ENCODE measurements at places on chromosomes 2 and 18.
A peak's percentile ranks its signal among the peaks of the same experiment; 100 is the strongest.

GRCh38 chr2:68835621-68836020, 35.6 kb downstream of the BMP10 start:
- DNase-seq = no peak

- DNase-seq = peak; percentile 98
These were observed 21.0 kb upstream of the STAT4 start for GRCh38 chr2:191171708-191172355.

DNA sequence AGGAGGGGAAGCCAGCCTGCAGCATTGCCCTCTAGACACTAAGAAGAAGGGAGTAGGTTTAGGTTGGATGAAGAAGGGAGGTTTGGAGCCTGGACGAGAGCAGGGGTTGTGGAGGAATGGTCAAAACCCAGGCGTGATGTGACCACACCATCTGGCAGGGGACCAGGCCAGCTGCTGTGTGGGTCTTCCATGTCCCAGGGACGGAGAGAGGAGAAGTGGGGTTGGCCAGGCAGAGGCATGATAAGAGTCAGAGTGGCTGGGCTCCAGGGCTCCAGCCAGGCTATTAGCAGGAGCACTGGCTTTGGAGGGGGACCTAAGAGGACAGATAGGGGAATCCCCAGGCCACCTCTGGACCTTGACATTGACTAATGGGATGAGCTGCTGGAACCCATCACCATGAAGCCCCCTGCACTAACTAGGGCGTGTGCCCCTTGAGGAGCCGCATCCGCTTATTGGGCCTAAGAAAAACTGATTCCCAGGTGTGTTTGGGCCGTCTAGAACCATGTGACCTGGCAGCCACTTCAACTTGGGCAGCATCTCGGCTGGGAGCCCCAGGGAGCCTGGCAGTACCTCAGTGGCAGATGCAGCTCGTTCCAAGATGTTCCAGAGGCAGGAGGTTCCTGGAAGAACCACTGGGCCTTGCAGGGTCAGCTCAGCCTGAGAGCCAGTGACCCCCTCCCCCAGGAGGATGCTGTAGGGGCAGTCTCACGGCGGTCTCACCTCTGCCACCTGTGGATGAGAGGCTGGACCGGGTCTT, 235.1 kb downstream of the AGAP1 start:
- DNase-seq = no peak

- peak; percentile 29 for DNase-seq
These were observed 569 bp downstream of the TMX3 start for GRCh38 chr18:68714366-68714711.

- DNase-seq = no peak
These were observed 59.6 kb downstream of the FASTKD2 start for GRCh38 chr2:206824993-206825392.

DNA sequence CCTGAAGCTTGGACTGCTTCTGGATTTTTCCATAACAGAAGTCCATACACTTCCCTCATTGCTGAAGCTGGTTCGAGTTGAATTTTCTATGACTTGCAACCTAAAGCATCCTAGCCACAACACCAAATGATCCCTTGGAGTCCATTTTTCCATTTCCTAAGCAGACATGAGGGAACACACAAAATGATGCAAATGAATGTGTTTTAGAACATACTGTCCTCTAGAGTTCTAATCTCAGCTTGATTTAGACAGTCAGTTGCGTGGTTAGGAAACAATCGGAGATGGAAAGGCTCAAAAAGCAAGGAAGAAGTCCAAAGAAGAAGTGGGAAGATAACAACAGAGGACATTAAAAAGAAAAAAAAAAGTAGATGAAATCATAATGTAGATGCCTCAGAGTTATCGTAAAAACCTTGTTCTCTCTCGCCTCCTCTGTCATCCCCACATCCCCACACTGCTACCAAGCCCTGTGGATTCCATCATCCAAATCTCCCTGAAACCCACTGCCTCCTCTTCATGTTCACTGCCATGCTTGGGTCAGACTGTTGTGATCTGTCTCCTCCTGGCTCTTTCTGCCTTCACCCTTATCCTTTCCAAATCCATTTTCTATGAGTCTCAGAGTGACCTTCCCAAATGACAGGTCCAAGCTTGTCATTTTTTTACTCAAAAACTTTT, 58.4 kb downstream of the TMEM247 start:
- no peak for DNase-seq

GRCh38 chr2:46096260-46096659, 200.9 kb upstream of the EPAS1 start:
- DNase-seq = peak; percentile 63

GRCh38 chr2:31973665-31974064, 37.1 kb downstream of the MEMO1 start:
- no peak for DNase-seq

- no peak for DNase-seq
These were observed 18.6 kb downstream of the BUB1 start for GRCh38 chr2:110659248-110659647.

- no peak for DNase-seq
These were observed 36.5 kb downstream of the DTNA start for GRCh38 chr18:34746614-34747013.

All from ELR (cell line).